ENCODE measurements at places on chromosomes 11 and 22.

DNA sequence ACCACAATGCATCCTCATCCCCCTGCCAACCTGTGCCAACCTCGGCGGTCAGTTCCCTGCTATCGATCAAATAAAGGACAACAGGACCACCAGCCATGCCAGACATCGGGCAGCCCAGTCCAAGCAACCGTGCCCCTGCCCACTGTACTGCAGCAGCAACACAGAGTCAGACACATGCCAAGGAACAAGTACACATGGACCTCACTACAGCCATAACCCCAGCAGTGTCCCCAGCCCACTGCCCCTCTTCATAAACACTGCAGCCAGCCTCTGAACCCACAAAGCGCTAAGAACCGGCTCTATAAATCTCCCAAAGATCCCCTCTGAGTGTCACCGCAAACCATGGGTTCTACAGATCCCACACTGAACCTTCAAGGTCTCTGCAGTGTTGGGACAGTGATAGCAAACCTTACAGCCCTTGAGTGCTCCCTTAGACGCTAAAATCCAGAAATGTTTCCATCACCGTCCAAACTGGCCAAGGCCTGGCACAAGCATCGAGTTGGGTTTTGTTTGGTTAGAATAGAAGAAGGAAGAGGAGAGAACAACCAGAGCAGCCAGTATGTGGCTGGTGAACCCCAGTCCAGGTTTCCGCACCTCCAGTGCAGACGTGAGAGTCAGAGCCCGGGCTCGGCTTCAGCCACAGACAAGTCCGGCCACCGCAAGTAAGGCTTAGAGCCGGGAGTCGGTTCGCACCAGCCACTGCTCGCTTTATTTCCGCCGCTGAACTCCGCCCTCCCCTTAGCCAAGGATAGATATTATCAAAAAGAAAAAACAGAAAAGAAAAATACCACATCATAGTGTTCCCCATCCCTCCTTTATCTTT lies 7.9 kb downstream of the PAX6 start:
- DNase-seq, result no peak

DNA sequence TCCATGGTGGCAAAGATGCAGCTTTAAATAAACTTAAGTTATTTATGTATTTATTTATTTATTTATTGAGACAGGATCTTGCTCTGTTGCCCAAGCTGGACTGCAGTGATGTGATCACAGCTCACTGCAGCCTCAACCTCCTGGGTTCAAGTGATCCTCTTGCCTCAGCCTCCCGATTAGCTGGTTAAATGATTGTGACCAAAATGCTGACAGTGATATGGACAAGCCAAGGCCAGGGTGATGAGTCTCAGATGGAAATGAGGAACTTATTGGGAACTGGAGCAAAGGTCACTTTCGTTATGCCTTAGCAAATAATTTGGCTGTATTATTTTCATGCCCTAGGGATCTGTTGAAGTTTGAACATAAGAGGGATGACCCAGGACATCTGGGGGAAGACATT lies 9.3 kb upstream of the LRP5 start:
- DNase-seq, result no peak

DNA sequence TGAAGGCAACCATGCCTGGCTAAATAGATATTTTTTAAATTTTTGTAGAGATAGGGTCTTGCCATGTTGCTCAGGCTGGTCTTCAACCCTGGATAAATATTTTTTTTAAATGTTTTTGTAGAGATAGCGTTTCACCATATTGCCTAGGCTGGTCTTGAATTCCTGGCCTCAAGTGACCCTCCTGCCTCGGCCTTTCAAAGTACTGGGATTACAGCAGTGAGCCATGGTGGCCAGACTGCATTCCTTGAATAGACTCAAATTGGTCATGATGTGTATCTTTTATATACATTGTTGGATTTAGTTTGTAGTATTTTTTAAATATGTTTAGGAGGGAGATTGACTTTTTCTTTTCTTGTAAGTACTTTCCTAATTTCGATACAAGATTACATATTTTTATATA lies 325.7 kb upstream of the C11orf87 start:
- DNase-seq, result no peak

GRCh38 chr22:17132112-17132511 lies 11.0 kb upstream of the TMEM121B start:
- DNase-seq, result no peak

DNA sequence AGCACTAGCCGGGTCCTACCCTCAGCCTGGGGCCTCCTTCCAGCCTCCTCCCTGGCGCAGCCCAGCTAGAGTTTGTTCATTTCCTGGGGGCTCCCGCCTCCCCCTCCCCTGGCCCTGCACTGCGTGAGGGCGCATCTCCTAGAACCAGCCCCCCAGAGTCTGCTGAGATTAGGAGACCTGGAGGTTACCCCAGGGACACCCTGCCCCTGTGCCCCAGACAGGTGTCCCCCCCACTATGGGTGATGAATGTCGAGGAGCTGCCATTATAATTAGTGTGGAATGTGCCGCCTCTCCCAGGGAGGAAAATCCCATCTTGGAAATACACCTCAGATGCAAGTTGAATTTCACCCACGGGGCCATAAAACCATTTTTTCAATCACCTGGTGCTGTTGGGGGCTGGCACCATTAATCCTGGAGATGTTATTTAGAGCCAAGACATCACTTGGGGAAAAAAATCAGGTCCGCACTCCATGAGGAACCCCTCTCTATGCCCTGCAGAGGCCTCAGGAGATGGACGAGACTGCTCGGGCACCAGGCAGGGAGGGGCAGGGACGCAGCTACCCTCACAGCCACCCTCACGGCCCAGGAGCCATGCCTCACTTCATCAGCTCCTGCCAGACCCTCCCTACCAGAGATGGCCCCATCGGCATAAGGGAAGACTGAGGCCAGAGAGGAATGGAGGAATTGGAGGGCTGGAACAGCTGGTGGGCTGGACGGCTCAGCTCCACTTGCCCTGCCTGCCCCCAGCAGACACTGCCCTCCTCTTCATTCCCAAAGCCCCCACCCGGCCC lies 197.5 kb downstream of the IGLL1 start:
- no peak for DNase-seq

- DNase-seq, result peak; percentile 81
Observed at GRCh38 chr22:43185860-43186261, 1.1 kb downstream of the TTLL12 start.

DNA sequence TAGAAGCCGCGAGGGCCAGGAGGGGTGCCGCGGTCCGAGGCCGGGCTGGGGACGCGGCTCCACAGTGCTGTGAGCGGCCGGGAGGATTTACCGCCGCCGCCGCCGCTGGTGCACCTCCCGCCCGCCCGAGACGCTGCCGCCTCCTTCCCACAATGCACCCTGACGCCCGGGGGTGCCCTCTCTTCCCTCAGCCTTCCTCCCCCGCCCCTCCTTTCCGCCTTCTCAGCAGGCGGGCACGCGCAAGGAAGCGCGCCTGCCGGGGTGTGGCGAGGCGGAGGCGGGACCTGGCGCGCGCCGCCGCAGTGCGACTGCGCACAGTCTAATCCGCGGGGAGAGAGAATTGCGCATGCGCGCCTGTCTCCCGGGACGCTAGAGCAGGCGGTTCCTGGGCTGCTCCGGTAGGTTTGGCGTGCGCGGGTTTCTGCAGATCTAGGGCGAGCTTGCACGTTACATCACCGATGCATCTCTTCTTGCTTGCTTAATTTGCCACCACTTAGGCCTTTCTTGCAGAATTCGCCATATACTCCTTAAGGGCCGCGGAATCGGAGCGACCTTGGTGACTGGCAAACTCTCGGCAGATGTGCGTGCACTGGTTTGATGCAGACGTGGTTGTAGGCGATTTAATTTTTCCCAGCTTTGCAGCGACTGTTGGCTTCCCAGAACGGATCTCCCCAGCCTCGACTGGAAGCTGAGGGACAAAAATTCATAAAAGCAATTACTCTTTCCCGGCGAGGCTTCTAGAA lies at the start of the genes GVQW3 and THAP12:
GVQW3 (plus strand) TSS at position 347 of the 743 bp plus-strand sequence. CDS start 506 bp downstream, outside the sequence.
THAP12 (minus strand) TSS at position 156 of the 743 bp plus-strand sequence. CDS start 296 bp downstream, outside the sequence.
- DNase-seq, result peak; percentile 88

DNA sequence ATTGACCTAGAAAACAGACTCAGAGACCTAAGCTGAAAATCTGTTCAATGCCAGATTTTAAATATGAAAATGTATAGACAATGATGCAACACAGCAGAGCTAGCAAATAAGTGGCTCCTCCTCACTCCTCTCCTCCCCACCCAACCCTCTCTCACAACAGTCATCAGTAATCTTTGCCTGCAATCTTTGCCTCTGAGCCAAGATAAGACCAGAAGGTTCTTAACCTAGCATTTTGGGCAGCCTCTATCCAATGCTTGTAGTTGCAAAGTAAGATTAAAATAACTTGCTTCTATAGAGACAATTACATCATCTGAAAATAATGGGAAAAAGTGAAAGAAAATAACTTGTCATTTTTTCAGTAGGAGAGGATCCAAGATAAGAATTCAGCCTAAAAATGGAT lies 117.3 kb downstream of the PARVA start:
- DNase-seq, result no peak

- no peak for DNase-seq
Observed at GRCh38 chr11:7651140-7651551, 22.2 kb downstream of the CYB5R2 start.

- peak; percentile 32 for DNase-seq
Observed at GRCh38 chr11:46308631-46309419, 31.4 kb downstream of the CREB3L1 start.

DNA sequence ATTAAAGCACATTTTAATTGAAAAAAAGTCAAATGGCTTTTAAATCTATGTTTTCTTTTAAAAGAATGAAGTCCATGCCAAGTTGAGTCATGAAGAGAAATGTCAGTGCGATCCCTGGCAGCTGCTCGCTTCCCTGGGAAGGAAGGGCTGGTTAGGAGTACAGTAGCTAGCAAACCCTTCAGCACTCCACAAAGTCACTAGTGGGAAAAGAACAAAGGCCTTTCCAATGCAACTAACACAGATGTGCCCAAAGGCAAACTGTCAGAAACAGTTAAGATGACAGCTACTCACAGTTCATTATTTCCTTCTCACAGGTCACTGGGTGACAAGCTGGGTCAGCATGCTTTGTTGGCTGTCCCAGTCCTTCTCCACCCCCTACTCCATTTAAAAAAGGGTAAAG lies 308.7 kb downstream of the DCDC1 start:
- no peak for DNase-seq

DNA sequence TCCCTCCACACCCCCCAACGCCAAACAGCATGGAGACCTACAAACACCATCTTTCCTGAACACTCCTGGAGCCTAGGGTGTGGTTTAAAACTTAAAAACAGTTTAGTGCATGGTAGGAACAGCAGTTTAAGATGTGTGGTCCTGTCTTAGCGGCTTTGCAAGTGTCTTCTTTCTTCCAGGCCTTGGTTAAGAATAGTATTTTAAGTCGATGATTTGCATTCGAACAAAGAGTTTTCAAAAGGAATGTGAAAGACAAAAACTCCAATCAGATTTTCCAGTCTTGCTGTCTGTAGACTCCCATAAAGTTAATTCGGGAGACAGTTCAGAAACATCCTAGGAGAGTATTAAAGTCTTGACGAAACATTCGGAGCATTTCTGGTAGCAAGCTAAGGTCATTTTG lies 3.7 kb downstream of the FGF4 start:
- no peak for DNase-seq

- no peak for DNase-seq
Observed at GRCh38 chr22:39101226-39101625, 4.2 kb downstream of the APOBEC3H start.

DNA sequence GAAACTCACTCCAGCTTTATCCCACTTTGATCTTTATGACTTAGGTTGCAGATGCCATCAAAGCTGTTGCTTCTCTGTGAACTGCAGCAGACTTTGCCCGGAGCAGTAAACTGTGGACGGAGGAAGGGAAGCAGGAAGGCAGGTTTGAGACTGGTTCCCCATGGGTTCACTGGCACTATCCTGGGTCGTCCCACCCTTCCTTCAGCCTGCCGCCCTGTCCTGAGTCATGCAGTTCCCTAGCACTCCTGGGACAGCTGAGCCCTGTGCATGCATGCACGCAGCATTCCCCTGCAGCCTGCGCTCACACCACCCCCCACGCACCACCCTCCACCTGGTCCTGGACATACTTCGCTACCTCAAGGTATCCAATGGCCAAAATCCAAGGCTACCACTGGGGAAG lies 23.5 kb upstream of the P2RY2 start:
- DNase-seq, result no peak

GRCh38 chr11:70788248-70789022 lies 390.1 kb downstream of the CTTN start:
- no peak for DNase-seq

Data from LNCaP clone FGC (cell line).